Activated naive CD4-positive, alpha-beta T cell (primary cell): ENCODE measurements at places on chromosomes 5 and 9.

GRCh38 chr5:45372629-45373028 lies 323.6 kb downstream of the HCN1 start:
- no peak for DNase-seq

GRCh38 chr9:27659571-27659970 lies 86.3 kb upstream of the C9orf72 start:
- no peak for DNase-seq

DNA sequence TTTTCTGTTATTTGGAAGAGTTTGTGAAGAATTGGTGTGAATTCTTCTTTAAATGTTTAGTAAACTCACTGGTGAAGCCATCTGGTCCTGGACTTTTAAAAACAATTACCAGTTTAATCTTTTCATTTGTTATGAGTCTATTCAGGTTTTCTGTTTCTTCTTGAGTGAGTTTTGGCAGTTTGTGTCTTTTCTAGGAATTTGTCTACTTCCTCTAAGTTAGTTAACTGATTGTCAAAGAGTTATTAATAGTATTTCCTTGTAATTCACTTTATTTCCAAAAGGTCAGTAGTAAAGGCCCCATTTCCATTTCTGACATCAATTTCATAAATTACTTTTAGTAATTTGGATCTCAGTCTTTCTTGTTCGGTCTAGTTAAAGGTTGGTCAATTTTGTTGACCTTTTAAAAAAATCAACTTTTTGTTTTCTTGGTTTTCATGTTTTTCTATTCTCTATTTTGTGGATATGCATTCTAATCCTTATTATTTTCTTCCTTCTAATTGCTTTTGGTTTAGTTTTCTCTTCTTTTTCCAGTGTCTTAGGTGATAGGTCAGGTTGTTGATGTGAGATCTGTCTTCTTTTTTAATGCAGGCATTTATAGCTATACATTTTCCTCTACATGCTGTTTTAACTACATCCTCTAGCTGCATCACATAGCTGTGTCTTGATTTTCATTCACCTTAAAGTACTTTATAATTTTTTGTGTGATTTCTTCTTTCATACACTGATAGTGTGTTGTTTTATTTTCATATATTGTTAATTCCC lies 7.3 kb upstream of the SMIM3 start:
- no peak for DNase-seq

DNA sequence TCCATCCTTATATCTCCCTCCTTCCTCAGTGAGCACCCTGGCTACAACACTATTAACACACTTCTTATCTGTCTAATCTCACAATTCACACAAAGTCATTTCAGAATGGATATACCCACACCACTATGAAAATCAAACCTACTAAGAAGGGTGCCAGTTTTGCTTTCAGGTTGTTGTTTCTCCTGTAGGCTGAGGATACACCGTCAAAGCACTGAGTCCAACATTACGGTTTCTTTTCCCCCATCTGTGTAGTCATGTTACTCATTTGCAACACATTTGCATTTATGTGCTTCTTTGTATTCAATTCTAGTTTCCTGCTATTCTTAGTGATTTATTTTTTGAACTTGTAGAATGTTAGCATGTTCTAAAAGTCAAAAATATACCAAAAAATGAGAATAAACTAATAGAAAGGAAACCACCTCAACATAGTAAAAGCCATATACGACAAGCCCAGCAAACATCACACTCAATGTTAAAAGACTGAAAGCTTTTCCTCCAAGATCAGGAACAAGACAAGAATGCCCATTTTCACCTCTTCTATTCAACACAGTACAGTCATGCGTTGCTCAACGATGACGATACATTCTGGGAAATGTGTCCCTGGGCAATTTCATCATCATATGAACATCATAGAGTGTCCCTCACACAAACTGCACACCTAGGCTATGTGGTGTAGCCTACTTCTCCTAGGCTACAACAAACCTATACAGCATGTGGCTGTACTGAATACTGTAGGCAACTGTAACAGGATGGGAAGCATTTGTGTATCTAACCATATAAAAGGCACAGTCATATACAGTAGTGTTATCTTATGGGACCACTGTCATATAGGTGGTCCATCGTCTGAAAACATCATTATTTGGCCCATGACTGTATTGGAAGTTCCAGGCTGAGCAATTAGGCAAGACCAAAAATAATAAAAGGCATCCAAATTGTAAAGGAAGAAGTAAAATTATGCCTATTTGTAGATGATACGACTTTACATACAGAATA lies 6.3 kb downstream of the ROR2 start:
- DNase-seq = no peak

DNA sequence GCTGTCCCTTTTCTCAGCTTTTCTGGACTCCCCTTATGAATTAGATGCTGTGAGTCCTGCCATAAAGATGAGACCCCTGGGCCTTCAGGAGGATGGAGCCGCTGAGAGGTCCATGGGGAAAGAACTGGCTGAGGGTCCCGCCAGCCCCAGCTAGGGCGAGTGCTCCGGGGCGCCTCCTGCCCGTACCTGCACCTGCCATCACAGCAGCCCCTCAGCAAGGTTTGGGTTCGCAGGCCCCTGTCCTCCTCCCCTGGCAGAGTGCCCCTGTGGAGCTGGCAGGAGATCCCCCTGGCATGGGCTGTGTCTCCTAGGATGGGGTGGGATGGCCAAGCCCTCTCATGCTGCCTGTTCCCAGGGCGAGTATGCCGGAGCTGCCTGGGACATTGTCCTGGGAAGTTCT lies 64.2 kb downstream of the COL5A1 start:
- no peak for DNase-seq

DNA sequence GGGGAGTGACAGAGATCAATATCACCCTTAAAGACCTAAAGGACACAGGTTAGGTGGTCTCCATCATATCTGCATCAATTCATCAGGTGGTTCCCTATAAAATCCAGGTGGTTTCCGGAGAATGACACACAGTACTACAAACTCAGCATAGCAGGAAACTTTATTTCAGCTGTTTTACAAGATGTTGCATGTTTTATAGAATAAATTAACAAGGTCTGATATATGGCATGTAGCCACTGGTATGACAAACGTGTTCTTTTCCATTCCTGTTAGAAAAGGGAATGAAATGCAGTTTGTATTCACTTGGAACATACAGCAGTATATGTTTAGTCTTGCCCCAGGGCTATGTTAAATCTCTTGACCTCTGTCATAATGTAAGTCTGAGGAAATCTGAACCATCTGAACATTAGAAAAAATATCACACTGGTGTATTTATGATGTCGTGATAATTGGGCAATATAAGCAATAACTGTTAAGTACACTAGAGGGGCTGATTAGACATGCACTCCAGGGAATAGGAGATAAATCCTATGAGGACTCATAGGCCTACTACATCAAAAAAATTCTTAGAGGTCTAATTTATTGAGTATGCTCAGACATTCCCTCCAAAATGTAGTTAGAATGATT lies 42.2 kb upstream of the TNFSF8 start:
- DNase-seq = no peak

GRCh38 chr9:14585730-14586473 lies 107.3 kb downstream of the ZDHHC21 start:
- no peak for DNase-seq

- DNase-seq = no peak
Measured at GRCh38 chr5:163458778-163459385, 1.0 kb downstream of the NUDCD2 start.

- no peak for DNase-seq
Measured at GRCh38 chr5:148482196-148482595, 98.4 kb downstream of the FBXO38 start.

- DNase-seq = no peak
Measured at GRCh38 chr5:62649476-62650113, 71.0 kb downstream of the LRRC70 start.

DNA sequence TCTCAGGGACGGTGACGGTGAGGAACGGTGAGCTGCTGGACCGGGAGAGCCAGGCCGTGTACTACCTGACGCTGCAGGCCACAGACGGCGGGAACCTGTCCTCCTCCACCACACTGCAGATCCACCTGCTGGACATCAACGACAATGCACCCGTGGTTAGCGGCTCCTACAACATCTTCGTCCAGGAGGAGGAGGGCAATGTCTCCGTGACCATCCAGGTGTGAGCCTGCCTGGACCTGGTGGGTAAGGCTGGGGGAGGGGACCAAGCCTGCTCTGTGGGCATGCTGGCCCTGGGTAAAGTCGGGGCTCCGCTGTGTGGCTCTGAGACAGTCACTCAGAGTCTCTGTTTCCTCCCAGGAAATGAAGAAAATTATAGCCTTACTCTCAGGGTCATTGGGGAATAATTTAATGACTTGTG lies 29.3 kb downstream of the CDHR2 start:
- no peak for DNase-seq

DNA sequence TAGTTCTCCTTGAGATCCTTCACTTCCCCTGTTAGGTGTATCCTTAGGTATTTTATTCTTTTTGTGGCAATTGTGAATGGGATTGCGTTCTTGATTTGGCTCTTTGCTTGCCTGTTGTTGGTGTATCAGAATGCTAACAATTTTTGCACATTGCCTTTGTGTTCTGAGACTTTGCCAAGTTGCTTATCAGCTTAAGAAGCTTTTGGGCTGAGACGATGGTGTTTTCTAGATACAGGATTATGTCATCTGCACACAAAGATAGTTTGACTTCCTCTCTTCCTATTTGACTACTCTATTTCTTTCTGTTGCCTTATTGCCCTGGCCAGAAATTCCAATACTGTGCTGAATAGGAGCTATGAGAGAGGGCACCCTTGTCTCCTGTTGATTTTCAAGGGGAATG lies 609.4 kb upstream of the COX7C start:
- no peak for DNase-seq

DNA sequence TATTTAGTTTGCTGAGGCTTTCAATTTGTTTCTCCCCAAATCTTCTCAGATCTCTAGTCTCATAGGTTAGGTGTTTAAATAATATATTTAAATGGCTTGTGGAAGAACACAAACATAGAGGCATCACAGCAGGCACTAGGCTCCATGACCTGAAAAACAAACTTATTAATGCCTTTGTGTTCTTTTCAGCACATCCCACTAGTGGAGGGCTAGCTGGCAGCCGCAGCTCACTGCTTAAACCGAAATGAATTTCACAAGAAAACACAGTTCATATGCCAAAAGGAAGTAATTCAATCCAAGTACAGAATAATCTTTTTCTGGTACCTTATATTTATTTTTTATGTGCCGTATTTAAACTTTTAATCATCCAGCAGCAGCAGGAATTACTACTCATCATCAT lies 382.5 kb downstream of the PLK2 start:
- no peak for DNase-seq

DNA sequence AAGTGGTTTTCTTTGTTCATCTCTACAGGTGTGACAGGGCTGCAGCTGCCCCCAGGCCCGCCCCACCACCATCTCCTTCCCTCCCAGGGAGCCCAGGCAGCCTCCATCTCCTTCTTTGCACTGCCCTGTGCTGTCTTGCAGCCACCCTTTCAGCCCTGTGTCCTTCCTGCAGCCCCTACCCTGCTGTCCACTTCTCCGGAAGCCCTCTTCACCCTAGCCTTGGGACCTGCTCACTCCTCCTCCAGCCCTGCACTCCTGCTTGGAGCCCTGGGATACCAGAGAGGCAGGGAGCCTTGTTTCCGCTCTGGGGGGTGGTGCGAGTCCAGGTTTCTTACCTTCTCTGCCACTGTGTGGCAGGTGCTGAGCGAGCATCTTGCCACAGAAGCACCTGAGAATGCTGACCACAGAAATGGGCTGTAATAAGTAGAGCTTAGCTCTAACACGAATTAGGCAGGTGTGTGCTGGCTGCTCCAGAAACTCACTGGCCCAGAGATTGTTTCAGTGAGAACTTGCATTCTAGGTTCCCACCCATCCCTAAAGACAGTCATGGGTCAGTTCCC lies 51.3 kb upstream of the GADD45G start:
- no peak for DNase-seq

DNA sequence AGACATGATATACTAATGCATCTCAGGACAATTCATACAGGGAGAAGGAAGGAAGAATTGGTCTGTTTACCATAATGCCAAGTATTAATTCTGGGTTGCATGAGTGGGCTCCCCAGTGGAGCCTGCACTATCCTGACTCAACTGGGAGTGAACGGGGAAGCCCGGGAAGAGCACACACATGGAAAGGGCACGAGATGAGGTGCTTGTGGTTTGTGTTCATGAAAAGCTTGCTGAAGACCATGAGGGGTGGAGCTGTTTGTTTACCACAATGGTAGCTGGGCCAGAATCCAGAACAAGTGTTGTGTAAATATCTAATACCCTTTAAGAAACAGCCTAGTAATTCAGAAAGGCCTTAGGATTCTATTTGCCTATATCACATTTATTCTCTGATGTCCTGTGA lies 44.6 kb downstream of the POC5 start:
- no peak for DNase-seq

- DNase-seq = no peak
Measured at GRCh38 chr5:94577466-94578245, 40.7 kb downstream of the KIAA0825 start.

DNA sequence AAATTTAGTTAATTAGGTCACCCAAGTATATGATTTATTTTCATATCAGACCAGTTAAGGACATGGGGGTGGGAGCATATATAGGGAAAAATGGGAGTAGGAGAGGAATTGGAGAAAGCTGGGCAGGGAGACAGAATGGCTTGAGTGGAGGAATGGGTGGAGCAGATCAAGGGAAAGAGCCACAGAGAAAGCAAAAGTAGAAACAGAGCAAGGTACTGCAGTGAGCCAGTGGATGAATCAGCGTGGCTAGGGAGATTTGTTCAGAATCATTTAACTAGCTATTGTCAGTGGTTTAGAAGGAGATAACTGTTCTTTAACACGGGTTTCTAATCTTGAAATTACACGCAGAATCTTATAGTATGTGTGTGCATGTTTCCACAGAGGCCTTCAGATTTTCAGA lies 37.4 kb downstream of the SNX24 start:
- no peak for DNase-seq

DNA sequence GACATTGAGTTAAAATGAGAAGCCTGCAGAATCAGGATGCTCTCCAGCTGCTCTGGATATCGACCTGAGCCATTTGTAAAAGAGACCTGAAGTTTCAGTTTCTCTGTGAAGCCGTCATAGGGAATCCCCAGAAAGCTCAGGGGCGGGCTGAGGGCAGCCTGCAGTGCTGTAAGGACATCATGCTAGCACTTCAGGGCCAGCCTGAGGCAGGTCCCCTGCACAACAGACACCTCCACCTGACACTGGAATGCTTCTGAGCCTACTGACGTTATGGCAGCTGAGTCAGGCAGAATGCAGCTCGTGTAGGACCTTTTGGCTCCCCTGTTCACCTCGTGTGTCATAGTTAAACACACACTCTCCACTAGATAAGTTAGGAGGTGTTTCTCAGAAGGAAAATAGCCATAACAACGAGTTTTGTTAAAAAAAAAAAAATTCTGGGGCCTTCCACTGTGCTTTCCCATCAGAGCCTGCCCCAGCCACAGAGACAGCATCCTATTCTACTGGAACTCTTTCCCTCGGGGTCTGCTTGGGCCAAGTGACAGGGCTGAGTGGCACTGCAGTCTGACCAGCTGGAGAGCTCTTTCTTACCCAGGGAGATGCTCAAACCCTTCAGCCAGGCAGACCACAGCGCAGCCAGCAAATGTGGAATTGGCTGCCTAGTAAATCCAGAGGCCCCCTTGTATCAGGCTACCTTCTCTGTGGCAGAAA lies 354.9 kb downstream of the DIRAS2 start:
- no peak for DNase-seq
